ENCODE measurements at places on chromosomes 4 and X.

- no peak for DNase-seq
Measured at GRCh38 chrX:109858602-109859341, 125.7 kb upstream of the ACSL4 start.

GRCh38 chr4:104859601-104860237, 287.0 kb upstream of the TET2 start:
- DNase-seq = no peak

GRCh38 chr4:36900446-36900987, 344.0 kb upstream of the NWD2 start:
- DNase-seq = no peak

GRCh38 chr4:53088152-53088551, 226.0 kb downstream of the RASL11B start:
- no peak for DNase-seq

DNA sequence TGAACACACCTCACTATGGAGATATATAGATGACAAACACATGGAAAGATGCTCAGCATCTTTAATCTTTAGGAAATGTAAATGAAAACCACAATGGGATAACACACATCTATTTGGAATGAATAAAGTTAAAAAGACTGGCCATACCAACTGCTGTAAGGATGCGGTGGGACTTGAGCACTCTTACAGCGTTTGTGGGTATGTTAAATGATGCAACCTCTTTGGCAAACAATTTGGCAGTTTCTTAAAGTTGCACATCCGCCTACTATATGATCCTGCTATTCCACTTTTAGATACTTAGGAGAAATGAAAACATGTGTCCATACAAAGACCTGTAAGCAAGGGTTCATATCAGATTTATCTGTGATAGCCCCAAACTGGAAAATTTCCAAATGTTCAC, 50.7 kb downstream of the MRPL1 start:
- no peak for DNase-seq

DNA sequence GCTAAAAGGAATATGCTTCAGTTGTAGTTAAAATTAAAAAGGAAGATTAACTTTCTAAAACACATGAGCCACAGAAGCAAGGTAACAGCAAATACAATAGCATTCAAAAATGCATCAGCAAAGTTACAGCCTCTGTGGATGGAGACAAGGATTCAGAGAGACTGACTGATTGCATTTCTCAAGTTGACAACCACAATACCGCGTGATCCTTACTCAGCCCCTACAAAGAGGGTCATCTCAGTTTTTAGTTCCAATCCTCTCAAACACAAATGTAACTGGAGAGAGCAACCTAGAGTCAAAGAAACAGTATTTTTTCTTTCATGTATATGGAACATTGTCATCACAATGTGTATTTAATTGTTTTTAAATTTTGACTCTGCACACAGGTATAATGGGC, 14.2 kb upstream of the C1QTNF7 start:
- no peak for DNase-seq

DNA sequence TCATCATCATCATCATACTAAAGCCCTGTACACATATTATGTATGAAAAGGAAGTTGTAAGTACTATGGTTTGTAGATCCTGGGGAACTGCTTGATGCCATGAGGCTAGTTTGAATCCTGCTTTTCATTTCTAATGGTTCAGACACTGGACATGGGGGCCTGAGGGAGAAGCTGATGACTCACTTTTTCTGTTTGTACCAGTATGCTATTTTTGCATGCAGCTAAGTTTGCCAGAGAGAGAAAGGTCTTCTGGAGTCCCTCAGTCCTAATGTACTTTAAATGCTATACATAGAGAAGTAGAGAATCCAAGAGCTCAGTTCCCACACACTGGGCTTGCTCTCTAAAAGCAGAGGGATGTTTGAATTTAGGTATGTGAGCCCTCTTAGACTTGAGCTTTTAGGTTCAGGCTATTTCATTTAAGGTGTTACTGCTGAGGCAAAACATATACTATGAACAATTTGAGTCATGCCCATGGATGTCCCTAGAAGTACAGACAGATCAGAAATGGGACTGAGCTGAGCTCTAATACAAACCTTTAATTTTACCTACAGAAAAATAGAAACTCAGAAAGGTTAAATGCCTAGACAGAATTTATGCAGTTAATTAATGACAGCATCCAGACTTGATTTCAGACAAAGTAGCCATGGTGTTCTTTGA, 17.6 kb upstream of the HS3ST1 start:
- no peak for DNase-seq

DNA sequence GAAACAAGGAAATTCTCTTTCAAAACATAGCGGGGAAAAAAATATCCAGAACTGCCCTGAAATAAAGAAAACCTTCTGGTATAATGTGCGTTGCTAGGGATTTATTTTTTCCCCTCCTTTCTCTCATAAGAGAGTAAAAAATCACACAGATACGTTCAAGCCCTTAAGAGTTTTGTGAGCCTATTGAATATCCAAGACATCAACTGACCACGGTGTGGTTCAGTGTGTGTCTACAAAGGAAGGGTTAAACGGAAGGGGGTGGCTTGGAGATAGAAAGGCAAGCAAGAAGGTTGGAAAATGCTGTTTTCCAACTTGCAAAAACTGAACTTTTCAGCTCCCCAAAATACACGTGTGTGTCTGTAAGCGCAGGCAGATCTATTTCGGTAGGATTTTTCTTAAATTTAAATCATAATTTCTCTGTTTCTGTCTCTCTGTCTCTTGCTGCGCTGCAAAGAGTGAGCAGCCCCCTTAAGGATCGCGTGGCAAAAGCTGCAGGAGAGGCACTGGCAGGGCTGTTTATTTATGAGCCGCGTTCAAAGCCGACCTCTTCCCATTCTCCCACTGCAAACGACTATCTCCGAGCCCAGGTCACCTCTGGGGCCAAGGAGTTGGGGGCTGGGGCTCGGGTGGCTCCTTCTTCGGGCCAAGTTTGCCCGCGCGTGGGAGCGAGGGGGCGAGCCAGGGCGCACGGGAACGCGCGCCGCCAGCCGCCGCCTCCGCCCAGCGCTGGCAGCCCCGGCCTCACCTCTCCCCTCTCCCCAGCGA, 492 bp upstream of the SLIT2 start:
- DNase-seq = no peak

DNA sequence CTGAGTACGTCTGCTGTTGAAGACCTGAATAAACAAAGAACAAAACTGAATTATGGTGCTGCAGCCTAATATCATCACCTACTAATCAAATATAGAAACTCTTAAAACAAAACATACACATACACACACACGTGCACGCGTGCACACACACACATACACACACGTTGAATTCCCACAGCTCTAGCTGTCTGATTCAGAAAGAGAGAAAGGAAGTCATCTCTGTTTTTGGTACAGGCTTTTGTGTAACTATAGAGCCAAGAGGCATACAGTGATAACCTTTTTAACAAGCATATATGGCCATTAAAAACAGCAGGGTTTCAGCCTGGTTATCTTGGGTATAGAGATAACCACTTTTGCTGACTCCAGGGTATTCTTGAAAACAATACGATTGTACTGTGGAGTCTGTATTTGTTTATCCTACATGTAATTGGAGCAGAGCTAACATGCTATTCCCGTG, 823.2 kb downstream of the CCSER1 start:
- DNase-seq = no peak

DNA sequence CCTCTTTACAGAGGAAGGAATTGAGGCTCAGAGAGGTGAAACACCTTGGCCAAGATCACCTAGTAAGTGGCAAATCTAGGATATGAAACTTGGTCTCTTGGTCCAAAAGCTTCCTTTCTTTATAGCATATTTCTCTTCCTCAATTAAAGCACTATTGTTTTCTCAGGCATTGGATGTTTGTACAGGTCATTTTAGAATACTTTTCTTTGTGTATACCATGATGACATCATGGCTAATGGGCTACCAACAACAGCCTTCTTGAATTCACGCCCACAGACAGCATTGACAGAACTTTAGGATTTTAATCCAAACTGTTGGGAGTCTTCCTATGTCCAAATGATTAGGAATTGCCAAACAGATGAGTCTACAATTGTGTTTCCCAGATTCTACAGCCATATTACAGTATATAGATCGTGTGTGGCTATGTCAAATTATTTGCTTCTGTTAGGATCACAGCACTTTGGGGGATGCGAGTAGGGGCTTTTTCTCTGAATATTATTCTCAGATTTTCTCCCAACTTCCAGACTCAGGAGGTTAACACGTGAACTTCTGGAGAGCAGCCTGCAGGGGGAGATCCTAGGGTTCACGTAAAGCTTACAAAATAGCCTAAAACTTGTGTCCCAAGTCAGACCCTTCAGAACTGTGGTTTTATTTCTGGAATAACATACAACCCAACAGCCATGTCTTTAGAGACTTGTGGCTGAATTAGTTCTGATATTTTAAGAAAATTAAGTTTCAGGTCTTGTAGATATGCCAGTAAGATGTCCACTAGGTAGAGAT, 191.8 kb downstream of the SHROOM3 start:
- DNase-seq = no peak
